B cell (primary cell): ENCODE measurements at places on chromosomes 6 and 20. TPM values are rescaled to one million over a fixed set of nuclear protein-coding genes. Genes with fewer than 3 reads are reported as not detected.

DNA sequence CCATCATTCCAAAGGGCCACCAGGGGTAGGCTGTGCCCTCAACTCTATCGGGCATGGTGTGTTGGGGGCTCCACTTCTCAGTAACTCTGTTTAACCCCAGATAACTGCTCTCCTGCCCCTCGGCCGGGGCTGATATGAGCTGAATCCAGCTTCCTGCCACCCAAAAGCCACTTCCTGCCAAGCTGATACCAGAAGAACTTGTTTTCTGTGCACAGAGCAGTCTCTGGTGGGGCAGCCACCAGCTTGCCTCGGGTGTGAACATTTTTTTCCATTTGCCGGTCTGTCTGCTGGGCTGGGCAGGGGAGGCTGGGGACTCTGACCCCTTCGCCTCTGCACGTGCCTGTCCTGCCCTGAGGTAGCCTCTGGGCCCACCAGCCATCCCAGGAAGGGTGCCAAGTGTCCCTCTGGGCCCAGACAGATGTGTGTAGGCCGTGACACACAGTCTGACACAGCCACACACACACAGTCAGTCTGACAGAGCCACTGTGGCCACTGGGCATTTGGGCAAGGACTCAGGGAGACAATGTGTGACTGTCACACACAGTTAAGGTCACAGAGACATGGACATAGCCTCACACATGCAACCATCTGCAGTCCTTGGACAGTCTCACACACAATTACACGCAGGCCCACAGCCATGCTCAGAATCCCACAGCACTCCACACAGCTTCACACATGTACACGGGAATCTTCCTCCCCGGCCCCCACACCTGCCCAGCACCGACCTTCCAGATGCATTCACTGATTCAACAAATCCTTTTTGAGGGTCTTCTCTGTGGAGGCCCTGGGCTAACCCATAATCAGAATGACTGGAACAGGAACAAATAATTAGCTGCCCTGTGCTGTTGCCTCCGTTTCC is 45.1 kb downstream of the NOL4L start:
- no peaks in the 10 kb centered on the region for H3K36me3 ChIP-seq
- no peak overlapping the region for H3K4me3 ChIP-seq
- H3K27ac ChIP-seq = peak overlapping the region; percentile 69
- peak; percentile 50 for DNase-seq
- no peaks in the 10 kb centered on the region for H3K27me3 ChIP-seq

- H3K27me3 ChIP-seq = peaks cover 31% of the 10 kb centered on the region
- H3K36me3 ChIP-seq = no peaks in the 10 kb centered on the region
- H3K4me3 ChIP-seq = no peak overlapping the region
- peaks cover 16% of the 10 kb centered on the region for H3K4me1 ChIP-seq
- H3K27ac ChIP-seq = no peak overlapping the region
Observed at GRCh38 chr20:63828545-63828944, 2.5 kb downstream of the ZBTB46 start.

GRM1 gene
- not detected in 2 replicates for total RNA-seq

RIPOR2 gene
- 430 and 443 TPM in 2 replicates for total RNA-seq

SIM1 gene
- total RNA-seq = not detected in 2 replicates

SAMD5 gene
- not detected in 2 replicates for total RNA-seq
